ENCODE measurements at places on chromosomes 7 and 10.

GRCh38 chr10:86630079-86630478 is 24.3 kb upstream of the OPN4 start:
- DNase-seq, result no peak

GRCh38 chr10:93963434-93963833 is 30.3 kb upstream of the PLCE1 start:
- DNase-seq, result no peak

- DNase-seq, result no peak
These were observed 34.3 kb upstream of the MTPAP start for GRCh38 chr10:30383356-30383755.

GRCh38 chr7:84117304-84117703 is 77.3 kb downstream of the SEMA3A start:
- DNase-seq, result no peak

- DNase-seq, result no peak
These were observed 36.0 kb upstream of the DLD start for GRCh38 chr7:107854989-107855388.

- DNase-seq, result no peak
These were observed 4.6 kb upstream of the C10orf95 start for GRCh38 chr10:102455893-102456471.

DNA sequence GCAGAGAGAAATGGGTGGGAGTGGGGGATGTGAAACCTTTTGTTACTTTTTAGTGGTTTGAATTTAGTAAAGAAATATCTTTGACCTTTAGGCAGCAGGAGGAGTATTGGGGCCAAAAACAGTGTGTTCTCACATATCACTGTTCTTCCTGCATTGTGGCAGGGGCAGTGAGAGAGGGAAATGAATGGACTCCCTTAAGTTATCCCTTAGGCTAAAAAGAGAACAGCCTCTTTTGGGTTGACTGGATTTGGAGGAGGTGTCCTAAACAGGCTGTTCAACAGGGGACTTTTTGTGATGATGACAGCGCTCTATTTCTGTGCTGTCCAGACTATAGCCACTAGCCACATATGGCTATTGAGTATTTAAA is 22.3 kb downstream of the ZNF775 start:
- no peak for DNase-seq

DNA sequence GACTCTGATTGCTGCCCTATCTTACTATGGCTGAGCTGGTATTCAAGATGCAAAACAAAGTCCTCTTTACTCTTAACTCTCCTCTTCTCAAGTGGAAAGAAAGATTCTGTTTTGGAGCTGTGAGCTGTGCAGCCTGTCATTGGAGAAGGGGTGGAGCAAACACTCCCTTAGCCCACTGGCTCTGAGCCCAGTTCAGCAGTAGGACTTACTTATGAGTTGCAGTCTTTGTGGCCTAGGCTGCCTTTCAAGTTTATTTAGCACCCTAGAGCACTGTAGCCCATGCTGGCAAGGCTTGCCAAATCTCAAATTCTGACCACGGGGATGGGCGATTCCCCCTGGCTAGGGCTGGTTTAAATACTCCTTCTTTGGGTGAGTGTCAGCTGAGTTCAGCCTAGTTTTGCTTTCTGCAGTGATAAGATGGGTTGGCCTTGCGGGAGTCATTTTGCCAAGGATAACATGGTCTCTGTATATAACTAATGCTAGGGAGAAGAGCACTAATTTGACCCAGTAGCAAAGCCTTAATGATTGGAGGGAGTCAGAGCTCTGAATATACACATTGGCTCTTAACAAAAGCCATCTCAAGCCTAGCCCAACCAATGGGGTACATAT is 110.2 kb downstream of the MYO3A start:
- DNase-seq, result no peak

GRCh38 chr10:33630761-33631160 is 296.3 kb upstream of the NRP1 start:
- no peak for DNase-seq

DNA sequence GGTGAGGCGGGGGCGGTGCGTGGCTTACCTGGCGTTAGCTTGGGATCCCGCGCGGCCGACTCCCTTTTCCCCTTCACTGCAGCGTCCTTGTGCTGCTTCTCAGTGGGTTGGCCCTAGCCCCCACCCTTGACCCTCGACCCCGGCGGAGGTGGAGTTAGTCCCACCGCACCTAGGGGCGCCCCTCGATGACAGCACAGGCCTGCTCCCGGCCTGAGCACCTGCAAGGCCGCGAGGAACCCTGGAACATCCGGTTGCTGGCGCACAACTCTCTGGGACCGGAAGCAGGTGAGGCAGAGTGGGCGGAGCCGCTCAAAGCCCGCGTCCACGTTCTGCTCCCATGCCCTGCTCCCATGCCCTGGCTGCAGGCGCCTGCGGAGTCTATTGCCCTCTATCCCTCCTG is 266.9 kb downstream of the USP6NL start:
- no peak for DNase-seq

GRCh38 chr10:18859659-18860058 is 188.9 kb upstream of the MALRD1 start:
- no peak for DNase-seq

DNA sequence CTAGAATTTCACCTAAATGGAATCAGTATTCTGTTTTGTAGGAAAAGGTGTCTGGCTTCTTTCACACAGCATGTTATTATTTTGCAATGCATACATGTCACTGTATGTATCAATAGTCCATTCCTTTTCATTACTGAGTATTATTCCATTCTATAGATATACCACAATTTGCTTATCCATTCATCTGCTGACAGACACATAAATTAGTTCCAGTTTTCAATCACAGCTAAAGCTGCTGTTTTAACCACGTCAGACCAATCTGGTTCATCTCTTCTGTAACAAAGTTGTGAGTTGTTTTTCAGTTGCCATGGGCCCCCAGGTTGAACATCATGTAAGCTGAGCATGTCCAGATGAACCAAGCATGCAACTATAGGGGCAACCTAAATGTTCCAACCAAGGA is 282.1 kb upstream of the MKLN1 start:
- DNase-seq, result no peak

GRCh38 chr7:95396136-95397032 is at the start of gene PON3:
Gene PON3, minus strand, starts transcription at chr7:95396375. Its CDS starts 25 bp downstream, at chr7:95396350.
- DNase-seq, result no peak
